Activated naive CD4-positive, alpha-beta T cell treated with Interleukin-2 at 50 U/mL for 16 hours (primary cell): ENCODE measurements at places on chromosomes 1 and 21.

DNA sequence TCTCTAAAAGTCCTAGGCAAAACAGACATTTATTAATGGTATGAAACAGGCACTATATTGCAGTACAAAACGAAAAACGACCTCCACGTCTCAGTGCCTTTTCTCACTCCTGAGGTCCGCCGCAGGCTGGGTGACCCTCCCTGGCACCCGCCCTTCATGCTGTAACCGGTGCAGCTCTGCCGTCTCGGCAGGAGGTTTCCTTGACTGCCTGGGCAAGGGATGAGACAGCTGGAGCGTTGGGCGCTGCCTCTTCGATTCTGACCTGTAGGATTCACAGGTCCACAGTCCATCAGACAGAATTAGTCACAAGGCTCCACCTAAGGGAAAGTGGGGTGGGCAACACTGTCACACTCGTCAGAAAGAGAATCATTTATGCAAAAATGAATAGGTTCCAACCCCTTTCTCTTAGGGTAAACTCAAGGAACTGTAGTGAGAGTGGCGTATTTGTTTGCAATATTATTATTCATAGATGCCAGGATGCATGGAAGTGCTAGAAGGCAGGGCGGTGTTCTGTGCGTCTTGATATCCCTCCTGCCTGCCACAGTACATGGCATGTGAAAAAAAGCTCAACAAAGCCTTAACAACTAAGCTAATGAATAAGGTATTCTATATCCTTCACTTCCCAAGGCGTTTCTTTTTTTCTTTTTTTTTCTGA, 23.5 kb upstream of the ZBTB18 start:
- DNase-seq: no peak

DNA sequence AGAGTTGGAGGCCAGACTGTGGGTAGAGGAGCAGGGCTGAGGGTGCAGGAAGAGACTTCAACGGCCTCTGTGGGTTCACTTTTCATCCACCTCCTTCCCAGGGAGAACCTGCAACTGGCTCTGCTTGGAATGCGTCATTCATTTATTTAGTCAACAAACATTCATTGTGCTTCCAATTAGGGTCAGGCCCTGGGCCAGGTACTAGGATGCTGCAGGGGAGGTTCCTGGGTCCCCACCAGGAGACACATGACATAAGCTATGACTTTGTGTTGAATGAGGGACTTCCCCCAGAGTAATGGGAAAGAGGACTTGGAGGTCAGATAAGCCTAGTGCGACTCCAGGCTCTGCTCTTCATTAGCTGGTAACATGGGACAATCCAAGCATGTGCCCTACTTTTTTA, 46.3 kb upstream of the RPL11 start:
- no peak for DNase-seq

GRCh38 chr21:44344541-44345183, 5.5 kb upstream of the CFAP410 start:
- no peak for DNase-seq

GRCh38 chr1:87977145-87977544, 648.5 kb downstream of the LMO4 start:
- DNase-seq: no peak

DNA sequence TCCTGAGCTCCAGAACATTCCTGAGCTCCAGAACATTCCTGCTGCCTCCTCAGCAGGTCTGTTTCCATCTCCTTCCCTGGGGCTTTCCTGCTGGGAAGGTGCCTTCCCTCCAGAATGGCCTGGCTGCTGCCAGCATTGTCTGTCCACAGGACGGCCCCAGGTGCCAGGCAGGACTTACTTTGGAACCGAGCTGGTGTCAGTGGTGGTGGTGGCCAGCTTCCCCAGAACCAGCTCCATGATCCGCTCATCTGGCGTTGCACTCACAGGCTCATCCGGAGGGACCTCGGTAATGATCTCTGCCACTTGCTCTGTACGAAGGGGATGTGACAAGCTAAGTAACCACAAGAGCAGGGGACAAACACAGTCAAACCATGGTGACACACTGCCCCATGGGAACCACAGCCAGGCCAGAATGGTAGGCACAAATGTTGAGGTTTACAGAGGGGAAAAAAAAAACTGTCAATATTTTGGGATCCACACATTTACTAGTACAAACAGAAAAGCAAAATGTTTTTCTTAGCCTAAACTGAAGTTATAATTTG, 41.3 kb downstream of the PRDM15 start:
- no peak for DNase-seq

- DNase-seq: no peak
Observed at GRCh38 chr21:45997205-45997494, 15.6 kb downstream of the COL6A1 start.
